Hematopoietic multipotent progenitor cell (in vitro differentiated cells): ENCODE measurements at places on chromosomes 2 and 18. TPM values are rescaled to one million over a fixed set of nuclear protein-coding genes. Genes with fewer than 3 reads are reported as not detected.

Gene UGT1A6
- total RNA-seq, result 0.27 TPM

DNA sequence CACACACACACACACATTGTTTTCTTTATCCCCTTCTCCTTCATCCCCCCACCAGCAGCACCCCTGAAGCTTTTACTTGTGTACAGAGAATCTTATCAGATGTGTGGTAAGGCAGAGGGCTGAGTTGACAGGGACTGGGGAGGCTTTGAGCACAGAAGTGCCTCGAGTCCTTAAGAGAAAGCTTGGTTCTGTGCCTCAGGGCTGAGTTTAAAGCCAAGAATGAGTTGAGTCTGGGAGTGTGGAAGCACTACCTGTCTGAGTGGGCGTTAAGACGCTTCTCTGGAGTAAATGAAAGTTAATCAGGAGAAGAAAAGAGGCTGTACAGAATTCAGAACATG, 2.7 kb downstream of the ID2 start:
- DNase-seq, result no peak

DNA sequence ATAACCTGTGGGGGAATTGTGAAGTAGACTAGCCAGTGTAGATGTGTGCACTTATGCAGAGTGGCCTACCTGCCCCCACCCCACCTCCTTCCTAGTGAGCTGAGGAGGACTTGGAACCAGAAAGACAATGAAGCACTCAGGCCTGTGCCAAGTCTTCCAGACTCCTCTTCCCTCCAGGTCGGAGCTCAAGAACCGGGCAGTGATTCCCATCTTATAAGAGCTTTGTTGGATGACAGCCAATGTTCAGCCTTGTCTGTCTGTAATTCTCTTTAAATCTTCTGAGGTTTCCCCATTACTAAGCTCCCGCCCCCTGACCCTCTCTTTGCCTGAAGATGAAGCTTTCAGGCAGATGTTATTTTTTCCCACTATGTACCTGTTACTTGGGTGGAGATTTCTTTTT, 121.0 kb downstream of the SMAD2 start:
- DNase-seq, result no peak

DNA sequence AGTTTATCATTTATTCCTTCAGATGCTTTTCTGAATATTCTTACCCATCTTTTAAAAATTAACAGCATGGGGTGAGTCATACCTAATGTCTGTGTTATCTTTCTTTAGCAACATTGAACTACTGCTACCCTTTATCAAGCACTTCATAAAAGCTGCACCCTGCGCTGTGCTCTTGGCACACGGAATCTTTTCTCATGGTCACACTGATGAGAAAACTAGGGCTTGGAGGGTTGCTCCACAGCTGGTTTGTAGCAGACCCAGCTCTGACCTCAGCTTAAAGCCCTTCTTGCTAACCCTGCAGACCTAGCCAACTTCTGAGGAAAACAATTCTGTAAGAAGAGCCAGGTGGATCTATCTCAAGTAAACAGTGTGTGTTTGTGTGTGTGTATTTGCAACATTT, 106.3 kb downstream of the RNF144A start:
- no peak for DNase-seq

- no peak for DNase-seq
These were observed 568 bp upstream of the STK17B start for GRCh38 chr2:196171946-196172345.

DNA sequence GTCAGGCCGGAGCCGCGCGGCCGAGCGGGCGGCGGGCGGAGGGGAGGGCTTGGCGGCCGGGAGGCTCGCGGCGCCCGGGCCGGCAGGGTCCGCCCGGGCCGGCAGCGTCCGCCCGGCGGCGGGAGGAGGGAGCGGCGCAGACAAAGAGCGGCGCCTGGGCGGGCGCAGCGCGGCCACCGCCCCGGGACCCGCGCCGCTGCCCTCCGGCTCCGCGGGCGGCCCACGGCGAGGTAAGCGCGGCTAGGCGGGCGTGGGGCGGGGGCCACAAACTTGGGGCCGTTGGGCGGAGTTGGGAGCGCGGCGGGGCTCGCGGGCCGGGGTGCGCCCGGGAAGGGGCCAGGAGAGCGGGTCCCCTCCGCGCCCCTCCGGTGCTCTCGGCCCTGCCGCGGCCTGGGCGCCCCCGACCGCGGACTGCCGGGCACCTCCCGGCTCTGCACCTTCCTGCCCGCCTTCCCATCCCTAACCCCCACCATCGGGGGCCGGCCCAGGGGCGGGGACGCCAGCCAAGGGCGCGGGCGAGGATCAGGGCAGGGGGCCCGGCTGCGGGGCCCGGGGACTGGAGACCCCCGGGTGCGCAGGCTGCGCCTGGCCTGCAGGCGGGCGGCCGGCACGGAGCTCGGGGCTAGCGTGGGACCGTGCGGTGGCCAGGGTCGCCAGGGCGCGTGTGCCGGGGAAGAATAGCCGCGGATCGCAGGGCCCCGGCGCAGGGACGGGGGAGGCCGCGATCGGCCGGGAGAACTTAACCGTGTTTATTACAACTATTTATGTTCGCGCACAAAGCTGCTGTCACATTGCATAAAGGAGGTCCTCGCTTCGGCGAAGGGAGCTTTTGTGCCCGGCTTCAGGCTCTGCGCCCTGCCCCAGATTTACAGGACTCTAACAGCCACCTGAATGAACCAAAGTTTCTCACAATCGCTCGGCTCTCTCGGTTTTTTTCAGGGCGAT, at the start of gene NCK2:
Gene NCK2, plus strand, starts transcription at position 4 of the 945 bp plus-strand sequence. CDS start 110,152 bp downstream, outside the sequence.
- DNase-seq, result no peak

- DNase-seq, result no peak
These were observed 2.5 kb upstream of the IL36RN start for GRCh38 chr2:113056521-113056920.

DNA sequence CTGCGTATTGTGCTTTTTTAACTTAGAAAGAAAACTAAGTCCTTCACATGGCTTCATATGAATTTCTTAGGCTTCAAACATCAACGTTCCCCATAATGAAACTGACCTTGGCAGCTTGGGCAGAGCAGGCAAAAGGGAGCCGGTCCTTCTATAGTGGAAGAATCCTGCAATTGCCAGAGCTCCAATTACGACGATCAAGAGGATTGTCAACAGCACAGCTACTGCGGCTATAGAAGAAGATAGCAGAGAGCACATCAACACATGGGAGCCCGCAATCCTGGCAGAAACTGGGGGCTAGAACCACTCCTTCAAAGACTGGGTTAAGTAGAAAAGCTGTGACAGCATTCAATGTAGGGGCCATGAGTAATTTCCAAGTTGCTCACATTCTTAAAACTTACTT, 69.8 kb downstream of the DHRS9 start:
- DNase-seq, result no peak

- DNase-seq, result no peak
These were observed 47.3 kb downstream of the WDFY1 start for GRCh38 chr2:223897669-223898330.

Gene CCDC74A
- 0.27 TPM for total RNA-seq

Gene PLEKHA3
- total RNA-seq, result 4.8 TPM

Gene PID1
- not detected for total RNA-seq

- DNase-seq, result no peak
These were observed 11.6 kb downstream of the RAB12 start for GRCh38 chr18:8620845-8621244.

- DNase-seq, result no peak
These were observed 76.4 kb downstream of the AP1S3 start for GRCh38 chr2:223760838-223761502.

Gene IL18RAP
- 0.27 TPM for total RNA-seq

DNA sequence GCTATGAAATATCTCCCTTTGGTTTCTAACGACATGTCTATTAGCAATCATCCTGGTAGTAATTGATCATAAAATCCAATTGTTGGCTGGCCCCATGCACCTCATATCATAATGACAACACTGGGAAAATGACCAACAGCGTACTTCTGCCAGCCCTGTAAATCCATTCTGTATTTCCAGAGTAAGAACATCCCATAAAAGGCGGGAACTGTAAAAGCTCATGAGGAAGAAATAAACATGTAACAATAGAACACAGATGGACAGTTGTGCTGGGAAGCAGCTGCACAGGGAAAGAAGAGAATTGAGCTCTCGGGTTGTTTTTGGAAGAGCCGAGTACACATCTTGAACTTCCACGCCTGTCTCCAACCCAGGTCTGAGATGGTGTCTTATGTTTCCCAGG, 218.7 kb downstream of the CMPK2 start:
- no peak for DNase-seq
